Activated T-helper 9 cell treated with anti-CD3 and anti-CD28 coated beads, Interleukin-2, amount 50 U/mL, for 16 hours (primary cell): ENCODE measurements at places on chromosomes 7 and 10.

GRCh38 chr7:20834656-20835055 is 48.0 kb upstream of the SP8 start:
- no peak for DNase-seq

GRCh38 chr7:37065779-37066271 is 341.5 kb upstream of the AOAH start:
- DNase-seq, result no peak

- no peak for DNase-seq
These were observed 638 bp downstream of the METTL27 start for GRCh38 chr7:73841689-73842066.

- DNase-seq, result no peak
These were observed 1.3 kb downstream of the TMEM60 start for GRCh38 chr7:77796960-77797359.
